ENCODE measurements at places on chromosomes 2 and 18. TPM values are rescaled to one million over a fixed set of nuclear protein-coding genes. Genes with fewer than 3 reads are reported as not detected.

ST8SIA5 gene
- polyA plus RNA-seq, result 0.24 TPM

POLR1B gene
- polyA plus RNA-seq, result 8.1 TPM

DNA sequence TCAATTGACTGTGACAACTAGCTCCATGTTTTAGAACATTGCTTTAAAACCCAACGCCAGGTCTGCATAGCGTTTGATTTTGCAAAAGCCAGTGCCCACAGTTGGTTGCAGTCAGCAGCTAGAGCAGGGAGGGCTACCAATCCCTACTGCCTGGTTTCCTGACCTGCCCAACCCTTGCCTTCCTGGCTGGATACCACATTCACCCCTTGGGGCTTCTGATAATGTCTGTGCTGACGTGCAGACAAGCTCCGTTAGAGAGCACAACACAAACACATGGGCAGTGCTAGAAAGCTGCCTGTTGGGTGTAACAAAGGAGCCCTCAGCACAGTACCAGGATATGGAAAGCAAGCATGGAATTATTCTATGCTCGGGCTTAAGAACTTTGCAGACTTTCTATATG, 71.4 kb upstream of the THSD7B start:
- H3K4me3 ChIP-seq, result no peak overlapping the region
- H3K27ac ChIP-seq, result no peak overlapping the region
- H3K36me3 ChIP-seq, result no peaks in the 10 kb centered on the region

- H3K4me3 ChIP-seq, result no peak overlapping the region
- no peaks in the 10 kb centered on the region for H3K4me1 ChIP-seq
- no peaks in the 10 kb centered on the region for H3K36me3 ChIP-seq
- no peaks in the 10 kb centered on the region for H3K27me3 ChIP-seq
- DNase-seq, result peak; percentile 8
- no peak overlapping the region for H3K27ac ChIP-seq
Observed at GRCh38 chr2:120802867-120803484, 67.3 kb downstream of the GLI2 start.

- H3K27ac ChIP-seq, result no peak overlapping the region
- H3K27me3 ChIP-seq, result no peaks in the 10 kb centered on the region
- H3K36me3 ChIP-seq, result no peaks in the 10 kb centered on the region
- no peak for DNase-seq
Observed at GRCh38 chr2:223805008-223805407, 32.4 kb downstream of the AP1S3 start.

DNA sequence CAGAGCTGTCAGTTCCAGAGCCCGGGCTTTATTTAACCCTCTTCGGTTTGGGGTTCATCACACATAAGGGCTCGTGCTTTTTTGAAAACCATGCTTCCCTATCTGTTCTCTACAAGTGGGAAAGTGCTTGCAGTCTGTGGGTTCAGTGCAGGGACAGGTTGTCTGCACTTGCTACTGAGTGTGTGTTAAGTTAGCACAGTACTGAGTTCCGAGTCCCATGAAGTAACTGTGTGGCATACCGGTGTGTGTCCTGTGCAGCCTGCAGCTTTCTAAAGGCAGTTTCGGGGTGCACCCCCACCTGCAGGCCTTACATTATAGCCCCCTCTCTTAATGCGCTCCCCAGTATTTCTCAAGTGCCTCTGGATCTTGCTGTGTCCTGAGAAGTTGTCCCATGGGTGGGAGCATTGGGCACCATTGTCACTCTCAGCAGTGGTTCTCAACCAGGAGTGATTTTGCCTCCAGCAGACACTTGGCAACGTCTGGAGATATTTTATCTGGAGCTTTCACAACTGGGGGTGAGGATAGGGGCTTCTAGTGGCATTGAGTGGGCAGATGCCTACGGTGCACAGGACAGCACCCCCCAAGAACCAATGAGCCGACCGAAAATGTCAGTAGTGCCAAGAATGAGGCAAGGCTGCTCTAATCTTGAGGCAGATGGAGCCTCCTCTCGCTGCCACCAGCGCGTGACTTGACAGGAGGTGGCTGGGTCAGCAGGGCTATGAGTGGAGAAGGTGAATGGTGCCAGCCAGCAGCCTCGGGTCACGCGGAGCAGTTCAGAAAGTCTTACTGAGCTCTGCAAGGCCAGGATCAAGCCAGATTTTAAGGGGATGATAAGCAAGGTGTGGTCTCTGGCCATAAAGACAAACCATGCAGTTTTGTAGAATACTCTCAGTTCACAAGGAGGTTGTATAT, 152.2 kb downstream of the SMAD7 start:
- no peak for DNase-seq
- H3K36me3 ChIP-seq, result peaks cover 51% of the 10 kb centered on the region
- peaks cover 2% of the 10 kb centered on the region for H3K4me1 ChIP-seq
- no peaks in the 10 kb centered on the region for H3K27me3 ChIP-seq

- peak; percentile 52 for DNase-seq
- peaks cover 22% of the 10 kb centered on the region for H3K36me3 ChIP-seq
- H3K4me3 ChIP-seq, result no peak overlapping the region
- no peak overlapping the region for H3K27ac ChIP-seq
- H3K27me3 ChIP-seq, result no peaks in the 10 kb centered on the region
Observed at GRCh38 chr18:12336887-12337286, 28.8 kb downstream of the TUBB6 start.

PAX8 gene
- polyA plus RNA-seq, result 0.45 TPM

DNA sequence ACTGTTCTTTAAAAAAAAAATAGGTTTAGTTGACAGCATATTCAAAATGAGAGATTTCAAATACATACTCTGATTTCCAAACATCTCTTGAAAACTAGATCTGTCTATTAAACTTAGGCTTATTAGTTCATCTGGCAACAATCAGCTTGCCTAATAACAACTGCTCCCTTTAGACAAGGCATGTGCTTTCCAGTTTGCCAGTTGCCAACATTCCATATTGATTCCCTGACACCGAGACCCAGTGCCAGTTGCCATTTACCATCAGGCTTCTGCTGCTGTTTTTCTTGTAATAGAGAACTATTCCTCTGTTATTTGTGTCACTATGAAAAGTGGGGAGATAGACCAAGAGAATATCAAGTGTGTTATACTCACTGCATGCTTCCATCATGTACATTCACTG, 256.0 kb downstream of the C1D start:
- DNase-seq, result no peak
- H3K4me3 ChIP-seq, result no peak overlapping the region
- H3K4me1 ChIP-seq, result no peaks in the 10 kb centered on the region
- H3K36me3 ChIP-seq, result no peaks in the 10 kb centered on the region

UGT1A8 gene
- 13.6 TPM for polyA plus RNA-seq

NEB gene
- 16.1 TPM for polyA plus RNA-seq

DNA sequence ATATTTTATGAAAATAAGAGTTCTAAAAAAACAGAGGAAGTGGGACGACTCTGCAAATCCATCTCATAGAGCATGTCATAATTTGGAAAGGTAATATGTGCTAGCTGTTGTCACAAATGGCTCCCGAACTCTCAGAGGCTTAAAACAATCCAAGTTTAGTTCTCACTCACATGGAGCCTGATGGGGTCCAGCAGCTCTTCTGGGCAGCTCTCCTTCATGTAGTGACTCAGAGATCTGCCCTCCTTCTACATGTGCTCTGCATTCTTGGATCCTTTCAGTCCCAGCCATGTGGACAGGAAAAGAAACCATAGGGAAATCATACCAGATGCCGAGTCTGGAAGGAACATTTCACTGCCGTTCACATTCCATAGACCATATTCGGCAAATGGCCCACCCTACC, 180.1 kb upstream of the APCDD1 start:
- DNase-seq, result no peak
- H3K4me3 ChIP-seq, result no peak overlapping the region
- H3K27ac ChIP-seq, result no peak overlapping the region

PDE11A gene
- polyA plus RNA-seq, result 0.45 TPM

TTC32 gene
- polyA plus RNA-seq, result 15.7 TPM

DNA sequence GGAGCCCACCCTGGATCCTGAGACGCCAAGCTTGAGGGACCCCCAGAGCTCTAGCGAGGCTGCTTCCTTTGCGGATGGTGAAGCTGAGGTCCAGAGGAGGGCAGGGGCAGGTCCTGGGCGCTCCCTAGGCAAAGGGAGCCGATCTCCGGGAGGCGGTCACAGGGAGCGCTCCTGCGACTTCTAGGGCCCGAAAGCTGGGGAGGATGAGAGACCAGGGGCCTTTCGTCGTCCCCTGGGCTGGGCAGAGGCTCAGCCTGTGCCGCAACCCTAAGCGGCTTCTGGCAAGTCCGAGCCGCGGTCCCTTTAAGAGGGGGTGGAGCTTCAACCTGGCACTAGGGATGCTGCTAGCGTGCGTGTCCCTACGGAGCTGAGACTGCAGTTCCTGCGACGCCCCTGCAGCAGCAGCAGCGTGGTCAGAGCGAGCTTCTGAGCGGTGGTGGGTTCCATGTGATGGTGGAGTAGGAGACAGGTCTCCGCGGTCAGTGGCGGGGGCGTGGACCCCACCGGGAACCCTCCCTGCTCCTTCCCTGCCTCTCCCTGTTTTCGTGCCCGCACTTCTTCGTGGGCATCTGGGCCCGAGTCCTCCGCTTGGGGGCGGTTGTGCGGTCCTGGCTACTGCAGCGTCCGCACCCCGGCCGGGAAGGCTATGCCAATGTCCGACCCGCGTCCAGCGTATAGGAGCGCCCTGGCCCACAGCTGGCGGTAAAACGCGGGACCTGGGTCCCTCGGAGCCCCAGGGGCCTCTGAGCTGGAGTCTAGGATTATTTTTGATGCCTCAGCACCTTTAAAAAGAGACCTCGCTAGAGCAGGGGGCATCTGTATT, 154.6 kb downstream of the CCDC74A start:
- peaks cover 5% of the 10 kb centered on the region for H3K27me3 ChIP-seq
- no peaks in the 10 kb centered on the region for H3K36me3 ChIP-seq
- peak overlapping the region; percentile 80 for H3K27ac ChIP-seq
- peak overlapping the region; percentile 62 for H3K4me3 ChIP-seq

- no peak for DNase-seq
- no peaks in the 10 kb centered on the region for H3K36me3 ChIP-seq
- no peak overlapping the region for H3K27ac ChIP-seq
- no peak overlapping the region for H3K4me3 ChIP-seq
- H3K27me3 ChIP-seq, result no peaks in the 10 kb centered on the region
Observed at GRCh38 chr2:114368705-114369104, 73.7 kb upstream of the DPP10 start.

DNA sequence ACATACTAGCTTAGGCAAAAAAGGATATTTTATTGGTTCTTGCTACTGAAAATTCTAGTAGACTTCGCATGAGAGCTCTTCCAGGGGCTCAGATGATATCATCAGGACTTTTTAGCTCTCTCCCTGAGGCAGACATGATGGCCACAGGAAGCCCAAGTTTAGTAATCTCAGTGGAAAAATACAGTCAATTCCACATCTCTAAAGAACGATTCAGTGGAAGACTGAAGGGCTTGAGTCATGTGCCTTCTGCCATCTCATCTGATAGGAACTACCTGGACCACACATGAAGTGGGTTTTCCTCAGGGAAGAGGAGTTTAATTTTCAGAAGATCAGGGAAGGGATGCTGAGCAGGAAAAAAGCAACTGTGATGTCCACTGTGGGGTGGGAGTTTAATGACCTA, 117.3 kb downstream of the TTC27 start:
- DNase-seq, result no peak
- no peaks in the 10 kb centered on the region for H3K27me3 ChIP-seq
- H3K36me3 ChIP-seq, result no peaks in the 10 kb centered on the region
- H3K4me3 ChIP-seq, result no peak overlapping the region
- no peaks in the 10 kb centered on the region for H3K4me1 ChIP-seq

DNA sequence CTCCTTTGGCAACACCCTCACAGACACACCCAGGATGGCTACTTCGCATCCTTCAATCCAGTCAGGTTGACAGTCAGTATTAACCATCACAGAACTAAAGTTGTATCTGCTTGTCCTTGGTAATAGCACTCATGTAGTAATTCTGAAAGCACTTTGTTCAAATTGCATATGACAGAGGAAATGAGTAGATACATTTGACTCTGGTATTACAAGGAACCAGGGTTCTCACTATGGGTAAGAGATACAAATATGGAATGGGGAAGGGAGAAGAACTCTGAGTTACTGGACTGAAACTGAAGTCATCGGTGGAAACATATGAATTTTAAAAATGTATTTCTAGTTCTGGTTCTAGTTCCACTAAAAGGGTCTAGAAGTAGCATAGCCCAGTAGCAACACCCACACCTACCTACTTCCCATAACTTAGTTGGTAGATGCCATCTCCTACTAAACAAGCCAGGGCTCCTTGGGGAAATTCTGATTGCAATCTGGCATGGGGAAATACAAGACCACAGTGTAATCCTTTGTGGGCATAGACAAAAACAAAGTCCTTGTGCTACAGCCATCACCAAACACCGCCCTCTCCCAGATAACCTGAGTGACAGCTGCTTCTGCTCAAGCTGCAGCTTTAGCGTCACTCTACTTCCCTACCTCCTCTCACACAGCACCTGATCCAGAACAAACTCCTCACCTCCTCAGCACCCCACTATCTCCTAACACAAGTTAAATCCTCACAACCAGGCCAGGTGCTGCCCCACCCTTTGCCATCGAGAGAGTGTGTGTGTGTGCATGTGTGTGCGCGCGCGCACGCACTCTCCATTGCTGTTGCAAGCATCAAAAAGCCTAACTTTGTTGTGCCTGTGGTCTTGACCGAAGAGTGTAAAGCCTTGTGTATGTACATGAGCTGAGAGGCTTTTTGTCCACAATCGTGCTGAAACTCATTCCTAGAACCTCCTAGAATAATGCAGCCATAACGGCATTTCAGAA, 31.4 kb upstream of the CD226 start:
- no peaks in the 10 kb centered on the region for H3K27me3 ChIP-seq
- H3K4me3 ChIP-seq, result no peak overlapping the region
- DNase-seq, result no peak
- no peaks in the 10 kb centered on the region for H3K36me3 ChIP-seq

KCNJ13 gene
- 87.2 TPM for polyA plus RNA-seq

DNA sequence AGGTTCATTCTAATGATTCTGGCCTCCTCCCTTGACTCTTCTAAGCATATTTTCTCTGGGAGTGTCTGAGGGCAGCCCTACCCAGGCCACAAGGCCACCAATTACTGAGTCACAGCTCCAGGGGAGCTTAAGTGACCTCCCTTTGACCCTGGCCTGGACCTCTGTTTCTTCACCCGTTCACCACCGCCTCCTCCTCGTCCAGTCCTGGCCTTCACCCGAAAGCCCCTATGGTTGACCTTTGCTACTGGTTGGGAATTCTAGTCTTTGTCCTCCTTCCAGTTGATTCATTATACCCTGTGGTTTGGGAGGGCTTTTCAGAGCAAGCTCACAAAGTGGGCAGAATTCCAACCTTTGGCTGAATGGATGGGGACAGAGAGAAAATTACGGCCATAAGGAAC, 72.6 kb downstream of the NRP2 start:
- no peaks in the 10 kb centered on the region for H3K36me3 ChIP-seq
- H3K4me3 ChIP-seq, result no peak overlapping the region
- no peak overlapping the region for H3K27ac ChIP-seq
- H3K27me3 ChIP-seq, result no peaks in the 10 kb centered on the region

LRRTM4 gene
- not detected for polyA plus RNA-seq

GRCh38 chr2:29443151-29443550, 327.9 kb downstream of the CLIP4 start:
- H3K36me3 ChIP-seq, result no peaks in the 10 kb centered on the region

PRKAG3 gene
- not detected for polyA plus RNA-seq

GRCh38 chr2:235551965-235552364, 58.1 kb downstream of the AGAP1 start:
- peaks cover 4% of the 10 kb centered on the region for H3K4me1 ChIP-seq
- peak; percentile 79 for DNase-seq
- H3K27ac ChIP-seq, result no peak overlapping the region
- H3K4me3 ChIP-seq, result no peak overlapping the region

GRCh38 chr2:235766278-235766677, 272.4 kb downstream of the AGAP1 start:
- no peak overlapping the region for H3K27ac ChIP-seq
- DNase-seq, result peak; percentile 79
- no peaks in the 10 kb centered on the region for H3K27me3 ChIP-seq
- H3K36me3 ChIP-seq, result no peaks in the 10 kb centered on the region

All from small intestine (tissue), 16 donors.